ENCODE measurements at places on chromosomes 3 and 15.

DNA sequence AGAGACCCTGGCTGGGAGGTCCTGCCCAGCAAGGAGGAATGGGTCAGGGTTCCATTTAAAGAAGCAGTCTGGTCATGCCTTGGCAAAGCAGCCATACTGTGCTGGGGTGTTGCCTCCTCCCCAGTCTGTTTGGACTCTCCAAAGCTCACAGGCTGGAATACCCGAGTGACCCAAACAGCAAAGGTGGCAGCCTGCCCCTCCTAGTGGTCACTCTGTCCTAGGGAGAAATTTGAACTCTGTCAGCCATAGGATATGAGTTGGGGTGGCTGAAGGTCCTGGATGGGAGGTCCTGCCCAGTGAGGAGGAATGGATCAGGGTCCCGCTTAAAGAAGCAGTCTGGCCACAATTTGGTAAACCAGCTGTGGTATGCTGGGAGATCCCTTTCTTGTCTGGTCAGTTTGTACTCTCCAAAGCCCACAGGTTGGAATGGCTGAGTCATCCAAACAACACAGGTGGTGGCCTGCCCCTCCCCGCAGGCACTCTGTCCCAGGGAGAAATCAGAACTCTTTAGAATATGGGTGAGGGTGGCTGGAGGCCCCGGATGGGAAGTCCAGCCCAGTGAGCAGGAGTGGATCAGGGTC lies 45.0 kb downstream of the CCR1 start:
- no peak for DNase-seq

- no peak for DNase-seq
These were observed 64.8 kb downstream of the RFTN1 start for GRCh38 chr3:16448639-16449070.

DNA sequence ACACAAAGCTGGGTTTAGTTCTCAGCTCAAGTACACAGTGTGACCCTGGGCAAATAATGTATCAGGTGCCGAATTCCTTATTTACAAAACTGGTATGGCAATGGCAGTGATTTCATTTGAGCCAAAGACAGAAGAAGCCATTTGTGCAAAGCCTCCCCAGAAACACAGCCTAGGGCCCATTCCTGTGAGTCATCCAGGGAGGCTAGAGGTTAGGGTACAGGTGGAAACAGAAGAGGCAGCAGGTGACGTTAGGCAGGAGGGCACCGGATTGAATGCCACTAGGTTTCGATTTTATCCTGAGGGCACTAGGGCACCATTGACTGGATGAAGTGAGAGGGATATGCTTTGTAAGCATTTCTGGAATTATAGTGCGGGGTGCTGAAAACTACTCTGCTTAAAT lies 766.9 kb upstream of the NR2F2 start:
- no peak for DNase-seq

DNA sequence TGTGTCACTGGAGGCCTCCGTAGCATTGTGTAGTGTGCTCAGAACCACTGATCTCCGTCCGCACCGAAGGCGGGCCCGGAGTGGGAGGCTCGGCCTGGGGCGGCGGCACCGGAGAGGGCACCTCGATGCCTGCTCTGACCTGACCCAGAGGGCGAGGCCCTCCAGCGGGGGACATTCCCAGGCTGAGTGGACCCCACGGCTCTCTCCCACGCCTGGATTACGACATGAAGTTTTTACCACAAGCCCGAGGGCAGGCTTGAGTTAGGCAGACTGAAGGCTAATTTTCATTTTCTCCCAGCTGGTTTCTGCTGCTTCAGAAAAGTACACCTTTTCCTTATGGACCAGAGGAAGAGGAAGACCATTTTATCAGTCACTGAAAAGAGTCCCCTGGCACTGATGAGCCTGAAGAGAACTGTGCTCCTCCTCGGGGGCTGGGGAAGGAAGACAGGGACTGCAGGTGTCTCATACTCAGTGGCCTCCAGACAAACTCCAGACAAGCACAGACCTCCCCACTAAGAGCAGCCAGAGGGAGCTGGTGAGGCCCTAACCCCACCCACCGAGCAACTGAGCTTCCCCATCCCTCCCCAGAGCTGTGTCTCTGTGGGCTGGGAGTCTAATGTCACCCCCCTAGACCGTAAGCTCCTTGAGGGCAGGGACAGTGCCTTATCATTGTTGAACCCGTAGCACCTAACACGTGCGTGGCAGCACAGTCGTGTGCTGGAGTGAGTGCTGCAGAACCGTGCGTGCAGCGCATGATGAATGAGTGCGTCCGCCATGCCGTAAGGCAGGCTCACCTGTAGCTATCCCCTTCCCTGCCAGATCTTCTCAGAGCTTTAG lies 74.5 kb upstream of the BLM start:
- no peak for DNase-seq

- DNase-seq, result no peak
These were observed 741.6 kb upstream of the CBLB start for GRCh38 chr3:106610362-106610959.

DNA sequence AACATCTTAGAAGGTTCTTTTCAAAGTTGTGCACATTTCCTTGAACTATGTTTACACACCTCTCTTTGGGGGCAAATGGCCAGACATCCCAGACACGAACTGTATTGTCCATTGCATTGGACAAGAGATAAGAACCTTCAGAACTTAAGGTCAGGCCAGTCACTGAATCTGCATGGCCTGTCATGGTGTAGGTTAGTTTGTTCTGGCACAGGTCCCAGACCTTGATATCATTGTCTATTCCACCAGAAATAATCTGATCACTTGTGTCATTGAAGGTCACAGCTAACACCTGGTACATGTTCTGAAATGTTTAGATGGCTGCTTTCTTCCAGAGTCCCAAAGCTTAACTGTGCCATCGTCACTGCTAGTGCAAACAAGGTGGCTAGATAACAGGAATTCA lies 55.7 kb downstream of the KCNAB1 start:
- no peak for DNase-seq

GRCh38 chr15:22904736-22905135 lies 66.3 kb downstream of the NIPA2 start:
- DNase-seq, result no peak

GRCh38 chr3:41404582-41404981 lies 205.3 kb downstream of the CTNNB1 start:
- no peak for DNase-seq

DNA sequence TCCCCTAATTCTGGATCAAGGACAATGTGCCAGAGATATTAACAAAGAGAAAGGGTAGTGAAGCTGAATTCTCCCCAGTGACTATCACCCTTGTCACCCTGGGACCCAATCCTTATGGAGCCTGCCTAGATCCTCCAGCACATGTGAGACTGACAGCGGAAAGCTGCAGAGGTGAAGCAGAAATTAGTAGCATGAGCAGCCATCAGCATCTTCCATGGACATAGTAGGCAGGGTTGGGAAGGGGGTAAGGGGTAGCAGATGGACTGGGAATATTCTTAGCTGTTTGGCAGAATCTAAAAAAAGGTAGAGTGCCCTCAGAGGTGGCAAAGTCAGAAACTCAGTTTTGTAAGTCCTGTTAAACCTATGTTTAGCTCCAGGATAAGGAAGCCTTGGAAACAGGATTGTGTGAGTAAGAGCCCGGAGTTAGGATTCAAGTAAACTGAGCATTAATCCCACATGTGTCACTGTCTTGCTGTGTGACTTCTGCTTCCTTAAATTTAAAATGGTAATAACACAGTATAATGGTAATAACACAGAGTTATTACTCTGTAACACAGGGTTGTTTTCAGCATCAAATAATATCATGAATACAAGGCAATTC lies 14.5 kb downstream of the GOLIM4 start:
- no peak for DNase-seq

GRCh38 chr3:122576174-122576940 lies 1.1 kb upstream of the PARP15 start:
- DNase-seq, result no peak

- DNase-seq, result no peak
These were observed 527 bp downstream of the B2M start for GRCh38 chr15:44711743-44712345.

DNA sequence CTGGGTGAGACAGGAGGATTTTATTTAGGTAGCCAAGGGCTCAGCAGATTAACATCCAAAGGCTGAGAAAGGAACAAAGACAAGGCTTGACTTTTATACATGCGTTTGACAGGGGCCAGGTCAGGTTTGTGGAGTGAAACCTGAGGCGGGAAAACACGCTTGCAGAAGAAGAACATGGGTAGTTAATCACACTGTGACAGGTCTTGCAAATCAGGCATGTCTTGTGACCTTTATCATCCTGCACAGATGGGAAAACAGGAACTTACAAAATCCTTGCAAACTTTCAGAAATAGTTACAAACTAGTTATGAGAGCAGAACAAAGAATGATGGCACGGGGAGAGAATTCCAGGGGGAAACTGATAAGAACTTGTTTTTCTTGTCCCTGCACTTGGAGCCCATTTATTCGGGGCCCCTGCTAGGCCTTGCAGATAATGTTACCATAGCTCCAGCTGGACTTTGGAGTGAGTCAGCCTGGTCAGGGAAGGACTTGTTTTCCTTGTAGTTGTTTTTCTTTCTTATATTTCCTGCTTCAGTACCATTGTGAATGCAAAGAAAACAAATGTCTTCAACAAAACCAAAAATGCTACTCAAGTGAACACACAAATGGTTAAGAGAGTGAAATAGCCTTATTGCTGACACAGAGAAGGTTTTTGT lies 965.9 kb upstream of the ROBO1 start:
- no peak for DNase-seq

GRCh38 chr15:54321426-54321825 lies 343.2 kb downstream of the UNC13C start:
- DNase-seq, result no peak

- no peak for DNase-seq
These were observed 33.9 kb upstream of the CDCP1 start for GRCh38 chr3:45180051-45180450.

DNA sequence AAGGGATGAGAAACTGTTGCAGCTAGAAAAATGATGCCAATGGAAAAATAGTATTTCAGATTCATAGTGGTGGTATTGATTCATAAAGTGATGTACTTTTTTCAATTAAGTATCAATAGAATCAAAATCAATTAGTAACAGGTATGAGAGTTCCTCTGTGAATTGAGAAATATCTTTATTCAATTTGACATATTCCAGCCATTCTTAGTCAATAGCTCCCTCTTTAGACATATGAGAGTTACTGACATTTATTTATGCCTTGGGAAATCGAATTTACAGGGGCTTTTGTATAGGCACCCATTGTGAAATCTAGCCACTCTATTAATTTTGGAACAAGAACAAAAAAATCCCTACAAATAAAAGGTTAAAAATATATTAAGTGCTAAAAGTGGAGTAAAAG lies 386.9 kb upstream of the CNTN3 start:
- no peak for DNase-seq

DNA sequence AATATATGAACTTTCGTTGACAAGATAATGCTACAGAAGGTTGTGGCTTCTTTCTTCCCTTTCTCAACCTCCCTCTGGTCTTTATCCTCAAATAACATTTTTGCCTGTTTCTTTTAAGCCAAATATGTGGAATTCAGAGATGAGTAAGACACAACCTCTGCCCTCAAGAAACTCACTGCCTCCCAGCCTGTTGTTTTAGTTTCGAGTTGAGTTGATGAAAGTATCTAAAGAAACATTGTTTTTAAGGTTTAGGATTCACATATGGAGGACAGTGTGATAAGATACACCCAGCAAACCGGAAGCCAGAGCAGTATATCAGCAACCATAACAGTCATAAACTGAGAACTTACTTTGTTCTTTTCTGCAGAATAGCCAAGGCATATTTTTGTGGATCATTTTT lies 218.6 kb downstream of the THSD4 start:
- DNase-seq, result no peak

DNA sequence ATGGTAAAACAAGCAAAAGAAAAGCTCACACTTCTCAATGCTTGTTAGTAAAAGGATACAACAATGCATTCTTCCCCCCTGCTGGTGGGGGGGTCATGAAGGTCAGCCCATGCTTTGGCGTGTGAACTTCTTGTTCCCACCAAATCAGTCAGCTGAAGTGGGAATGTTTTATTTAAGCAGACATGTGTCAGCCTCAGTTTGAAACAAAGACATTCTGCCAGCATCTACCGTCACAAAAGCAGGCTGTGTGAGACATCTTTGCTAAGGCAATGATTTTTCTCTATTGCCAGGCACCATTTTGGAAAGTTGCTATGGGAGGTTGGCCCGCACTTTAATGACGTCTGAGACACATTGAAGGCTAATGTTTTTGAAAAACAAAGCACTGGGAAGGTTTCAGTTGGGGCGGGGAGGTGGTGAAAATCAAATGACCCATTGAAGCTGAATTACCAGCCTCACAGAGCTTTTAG lies 206.6 kb downstream of the TLE3 start:
- no peak for DNase-seq

Data from NCI-H1048 (cell line).